GM12891 (cell line): ENCODE measurements at places on chromosomes 6 and 20.

- peak; percentile 24 for DNase-seq
Observed at GRCh38 chr6:133837801-133838349, 51.0 kb upstream of the TCF21 start.

DNA sequence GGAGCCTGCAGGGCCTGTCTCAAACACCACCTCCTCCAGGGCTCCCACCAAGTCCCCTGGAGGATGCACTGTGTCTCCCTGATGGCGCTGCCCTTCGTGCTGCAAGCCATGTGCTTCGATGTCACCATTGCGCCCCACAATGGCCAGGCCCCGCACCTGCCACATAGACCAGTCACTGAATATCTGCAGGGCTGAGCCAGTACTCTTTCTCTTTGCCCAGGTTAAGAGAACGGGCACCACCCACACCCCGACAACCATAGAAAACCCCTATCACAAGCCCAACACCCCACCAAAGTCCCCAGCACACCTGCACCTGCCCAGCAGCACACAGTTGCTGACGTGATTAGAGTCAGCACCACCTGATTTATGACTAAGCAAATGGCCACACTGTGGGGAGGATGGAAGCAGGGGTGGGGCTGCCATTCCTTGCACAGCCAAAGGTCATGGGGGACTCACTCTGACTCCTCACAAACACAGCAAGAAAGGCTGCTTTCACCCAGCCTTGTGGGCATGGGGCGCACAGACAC lies 104.3 kb downstream of the SLC23A2 start:
- no peak for DNase-seq

DNA sequence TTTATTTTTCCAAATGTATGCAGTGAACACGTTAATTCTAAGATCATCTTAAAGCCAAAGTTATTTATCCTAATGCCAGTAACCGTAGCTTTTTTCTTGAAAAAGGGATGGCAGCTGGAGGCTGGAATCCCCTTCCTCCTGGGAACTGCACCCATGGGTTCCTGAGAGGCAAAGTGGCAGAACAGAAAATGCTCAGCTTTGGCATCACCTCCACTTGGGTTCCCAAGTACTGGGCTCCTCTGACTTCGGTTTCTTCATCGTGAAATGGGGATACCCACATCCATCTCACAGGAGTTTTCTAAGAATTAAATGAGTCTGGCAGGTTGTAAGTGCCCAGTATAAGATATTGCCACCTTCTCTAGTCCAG lies 6.2 kb upstream of the DDX43 start:
- no peak for DNase-seq

- DNase-seq = no peak
Observed at GRCh38 chr20:36666181-36666740, 20.3 kb upstream of the SLA2 start.

DNA sequence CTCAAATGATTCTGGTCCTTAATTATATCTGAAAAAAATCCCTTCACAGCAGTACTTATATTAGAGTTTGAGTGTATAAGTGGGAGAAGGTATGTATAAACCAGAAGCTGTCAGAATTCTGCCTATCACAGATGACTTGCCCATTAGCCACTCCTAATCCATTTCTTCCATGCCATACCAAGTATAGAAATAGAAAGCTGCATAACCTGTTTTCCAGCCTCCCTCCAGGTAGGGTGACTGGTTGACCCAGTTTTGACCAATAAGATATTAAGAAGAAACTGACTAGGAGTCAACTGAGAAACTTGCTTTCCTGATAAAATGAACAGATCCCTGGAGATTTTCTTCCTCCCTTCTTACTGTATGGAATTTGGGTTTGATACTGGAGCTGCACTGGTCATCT lies 112.2 kb upstream of the GRIK2 start:
- DNase-seq = no peak

- no peak for DNase-seq
Observed at GRCh38 chr6:137870744-137871247, 3.7 kb downstream of the TNFAIP3 start.

DNA sequence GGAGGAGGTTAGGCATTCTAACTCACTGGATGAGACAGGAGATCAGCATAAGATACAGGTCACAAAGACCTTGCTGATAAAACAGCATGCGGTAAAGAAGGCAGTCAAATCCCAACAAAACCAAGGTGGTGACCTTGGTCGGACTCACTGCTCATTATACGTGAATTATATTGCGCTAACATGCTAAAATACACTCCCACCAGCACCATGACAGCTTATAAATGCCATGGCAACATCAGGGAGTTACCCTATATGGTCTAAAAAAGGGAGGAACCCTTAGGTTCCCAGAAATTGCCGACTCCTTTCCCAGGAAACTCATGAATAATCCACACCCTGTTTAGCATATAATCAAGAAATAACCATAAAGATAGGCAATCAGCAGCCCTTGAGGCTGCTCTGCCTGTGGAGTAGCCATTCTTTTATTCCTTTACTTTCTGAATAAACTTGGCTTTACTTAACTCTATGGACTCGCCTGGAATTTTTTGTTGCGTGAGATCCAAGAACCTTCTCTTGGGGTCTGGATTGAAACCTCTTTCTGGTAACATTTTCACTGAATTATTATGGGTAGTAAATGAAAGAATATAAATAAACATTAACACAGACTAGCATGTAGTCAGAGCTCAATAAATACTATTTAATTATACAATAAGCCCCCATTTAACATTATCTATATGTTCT lies 3.0 kb upstream of the LAMA4 start:
- no peak for DNase-seq

DNA sequence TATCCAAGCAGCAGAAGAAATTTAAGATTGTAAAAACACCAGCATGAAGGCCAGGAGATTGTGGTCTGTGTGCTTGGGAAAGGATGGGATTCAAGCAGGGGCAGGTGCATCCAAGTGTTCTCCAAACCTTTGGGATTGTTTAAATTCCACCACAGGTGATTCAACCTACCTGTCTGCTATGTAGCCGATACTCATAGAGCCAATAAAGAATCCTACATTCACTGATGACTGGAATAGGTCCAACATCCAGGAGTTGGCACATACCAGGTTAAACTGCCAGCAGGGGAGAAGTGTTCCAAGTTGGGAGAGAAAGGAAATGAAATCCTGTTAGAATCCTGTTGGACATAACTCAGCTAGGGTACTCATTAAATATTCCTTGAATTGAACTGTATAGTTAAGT lies 2.2 kb downstream of the SLC22A2 start:
- DNase-seq = no peak

DNA sequence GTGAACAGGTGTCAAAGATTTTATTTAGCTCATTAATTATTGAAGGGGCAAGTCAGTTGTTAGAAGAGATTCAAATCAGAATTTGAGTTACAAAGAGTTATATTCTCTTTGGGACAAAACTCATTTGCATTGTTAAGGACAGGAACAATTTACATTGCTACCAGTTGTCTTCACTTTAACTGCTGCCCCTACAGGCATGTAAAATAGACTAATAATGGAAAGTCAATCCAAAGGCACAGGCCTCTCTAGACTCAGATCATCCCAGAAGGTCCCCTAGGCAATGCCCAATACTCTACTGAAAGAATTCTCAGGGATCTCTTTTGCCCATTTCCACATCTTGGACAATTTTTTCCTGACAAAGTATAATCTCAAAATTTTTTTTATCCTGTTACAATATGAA lies 95.7 kb downstream of the SCP2D1 start:
- no peak for DNase-seq

GRCh38 chr20:4217349-4217841 lies 202.0 kb upstream of the RNF24 start:
- DNase-seq = no peak

DNA sequence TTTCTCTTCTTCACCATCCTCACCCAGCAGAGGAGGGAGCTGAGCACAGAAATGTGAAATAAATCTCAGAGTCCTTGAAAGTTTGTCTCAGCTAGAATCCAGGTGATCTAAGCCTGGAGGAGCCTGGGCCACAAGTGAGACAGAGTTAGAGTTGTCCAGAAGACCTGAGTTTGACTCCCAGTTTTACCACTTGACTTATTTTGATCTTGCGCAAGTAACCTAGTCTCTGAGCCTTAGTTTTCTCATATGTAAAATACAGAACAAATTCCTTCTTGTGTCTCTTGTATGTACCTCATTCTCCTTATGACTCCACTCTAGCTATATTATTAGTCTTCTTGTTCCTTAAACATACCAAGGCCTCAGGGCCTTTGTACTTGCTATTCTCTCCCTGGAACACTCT lies 36.7 kb downstream of the RALY start:
- no peak for DNase-seq

GRCh38 chr6:137230547-137230946 lies 11.4 kb upstream of the IFNGR1 start:
- DNase-seq = no peak

DNA sequence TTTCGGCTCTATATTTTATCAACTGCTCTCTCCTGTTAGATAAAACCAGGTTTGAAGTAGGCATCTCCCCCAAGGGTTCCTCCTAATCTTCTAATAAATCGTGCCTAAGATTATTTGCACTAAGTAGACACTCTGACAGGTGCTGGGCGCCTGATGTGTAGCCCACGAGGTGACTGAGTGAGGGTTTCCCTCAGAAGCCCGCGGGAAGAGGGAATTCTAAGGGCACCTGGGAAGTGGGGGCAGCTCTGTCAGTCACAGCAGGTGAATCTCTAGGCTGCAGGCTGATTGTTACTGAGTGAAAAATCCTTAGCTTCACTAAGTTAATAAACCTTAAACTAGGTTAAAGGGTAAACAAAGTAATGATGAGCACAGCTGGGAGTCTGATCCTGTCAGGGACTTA lies 68.2 kb downstream of the PXDC1 start:
- DNase-seq = no peak

- no peak for DNase-seq
Observed at GRCh38 chr6:169558378-169558773, 143.5 kb downstream of the WDR27 start.

DNA sequence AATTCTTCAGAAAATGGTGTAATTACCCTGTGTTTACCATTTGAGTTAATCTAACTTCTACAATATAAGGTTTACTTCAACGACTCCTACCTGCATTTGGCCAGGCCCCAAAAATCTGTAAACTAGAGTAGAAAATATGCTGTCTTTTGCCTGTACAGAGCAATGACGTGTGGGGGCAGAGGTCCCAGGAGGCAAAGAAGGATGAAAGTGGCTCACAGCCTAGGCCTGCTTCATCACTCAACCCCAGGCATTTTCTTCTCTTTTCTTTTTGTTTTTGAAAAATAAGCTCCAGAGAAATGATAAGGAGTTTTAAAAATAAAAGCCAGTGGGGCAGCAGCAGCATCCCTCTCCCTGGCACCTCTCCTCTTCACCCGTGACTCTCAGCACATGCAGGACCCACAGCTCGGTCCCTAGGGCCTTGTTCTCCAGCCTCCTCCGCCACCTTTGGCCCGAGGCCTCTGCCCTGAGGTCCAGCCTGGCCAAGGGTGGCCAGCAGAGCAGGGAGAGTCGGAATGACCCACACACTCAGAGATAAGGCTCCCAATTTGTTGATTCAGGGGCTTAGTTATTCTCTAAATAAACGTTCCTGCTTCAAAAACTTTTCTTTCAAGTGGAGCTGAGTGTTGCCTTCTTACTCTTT lies 310.3 kb upstream of the RNF24 start:
- no peak for DNase-seq

DNA sequence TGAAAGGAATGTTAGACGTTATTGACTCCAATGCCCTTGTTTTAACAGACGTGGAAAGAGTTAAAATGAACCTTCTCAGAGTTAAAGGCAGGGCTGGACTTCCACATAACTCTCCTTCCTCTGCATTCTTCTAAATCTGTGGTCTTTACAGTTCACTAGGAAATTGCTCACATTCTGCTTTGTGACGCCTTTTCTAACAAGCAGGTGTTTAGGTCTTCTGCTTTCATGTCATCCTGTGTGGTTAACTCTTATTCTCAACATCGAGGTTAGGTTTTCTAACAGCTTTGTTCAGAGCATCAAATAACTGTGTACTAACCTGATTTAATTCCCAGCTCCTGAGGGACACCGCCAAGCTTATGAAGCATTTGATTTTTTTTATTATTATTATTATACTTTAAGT lies 81.3 kb upstream of the NT5E start:
- DNase-seq = no peak

DNA sequence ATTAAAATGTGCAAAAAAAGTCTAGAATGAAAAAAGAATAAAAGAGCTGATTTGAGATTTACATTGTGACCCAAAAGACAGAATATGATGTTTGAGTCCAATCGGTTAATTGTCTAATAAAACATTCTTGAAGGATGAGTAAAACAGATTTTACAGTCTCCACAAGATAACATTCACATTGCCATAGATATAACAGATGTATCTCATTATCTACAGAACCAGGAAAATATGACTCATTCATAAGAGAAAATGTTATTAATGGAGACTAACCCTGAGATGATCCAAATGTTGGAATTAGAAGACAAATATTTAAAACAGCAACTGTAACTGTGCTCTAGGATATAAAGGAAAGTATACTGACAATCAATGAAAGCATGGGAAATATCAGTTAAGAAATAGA lies 141.7 kb downstream of the RFX6 start:
- DNase-seq = no peak

GRCh38 chr6:29603930-29604329 lies 19.0 kb downstream of the OR2H2 start:
- DNase-seq = no peak

DNA sequence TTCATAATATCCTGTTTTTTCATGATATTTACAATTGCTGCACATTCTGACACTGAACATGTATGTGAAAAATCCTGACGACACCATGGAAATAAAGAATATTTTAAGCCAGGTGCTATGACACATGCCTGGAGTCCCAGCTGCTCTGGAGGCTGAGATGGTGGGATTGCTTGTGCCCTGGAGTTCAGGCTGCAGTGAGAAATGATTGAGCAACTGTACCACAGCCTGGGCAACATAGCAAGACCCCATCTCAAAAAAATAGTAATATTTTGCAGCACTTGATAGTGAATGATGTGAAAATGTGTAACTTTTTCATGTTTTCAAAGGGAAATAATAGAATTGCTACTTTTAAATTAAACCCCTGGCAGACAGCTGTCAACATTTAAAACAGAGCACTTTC lies 137.1 kb downstream of the ADGRG6 start:
- no peak for DNase-seq

DNA sequence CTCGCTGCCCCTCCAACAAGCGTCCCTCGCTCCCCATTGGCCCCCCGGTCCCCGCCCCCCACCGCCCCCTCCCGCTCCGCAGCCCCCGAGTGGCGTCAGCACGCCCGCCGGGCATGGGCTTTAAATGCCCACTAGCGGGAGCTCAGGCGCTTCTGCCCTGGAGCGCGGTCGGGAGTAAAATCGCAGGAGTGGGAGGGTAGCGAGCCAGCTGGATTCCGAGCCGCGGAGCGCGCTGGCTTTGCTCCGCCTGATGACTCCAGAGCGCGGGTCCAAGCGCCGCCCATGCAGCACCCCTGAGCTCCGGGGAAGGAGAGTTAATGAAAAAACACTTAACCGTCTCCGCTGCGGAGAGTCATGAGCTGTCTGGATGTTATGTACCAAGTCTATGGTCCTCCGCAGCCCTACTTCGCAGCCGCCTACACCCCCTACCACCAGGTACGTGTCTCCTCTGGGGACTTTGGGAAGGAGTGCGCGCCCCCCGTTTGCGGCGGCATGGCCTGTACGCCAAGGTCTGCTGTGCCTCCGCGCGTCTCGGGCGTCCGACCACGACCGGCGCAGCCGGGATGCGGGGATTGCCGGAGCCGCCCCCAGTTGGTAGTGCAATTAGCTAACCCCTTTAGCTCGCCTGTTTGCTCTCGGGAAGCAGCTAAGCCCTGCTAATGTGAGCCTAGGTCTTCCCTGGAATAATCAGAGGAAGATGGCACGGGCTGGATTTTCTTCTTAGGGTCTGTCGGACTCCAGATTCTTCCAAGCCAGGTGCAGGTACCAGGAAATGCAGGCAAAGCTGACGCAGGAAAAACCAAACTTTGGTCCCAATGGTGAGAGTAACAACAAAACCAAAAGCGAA lies at the start of gene VGLL2:
Gene VGLL2, plus strand, starts transcription at position 149 of the 847 bp plus-strand sequence. Its CDS starts 206 bp downstream, at position 355.
- no peak for DNase-seq

- no peak for DNase-seq
Observed at GRCh38 chr6:121436960-121437850, 1.8 kb downstream of the GJA1 start.
